GM13977 (cell line): ENCODE measurements at places on chromosomes 16 and 17.

GRCh38 chr16:8505327-8505991, 84.9 kb downstream of the TMEM114 start:
- no peak for DNase-seq

GRCh38 chr17:43560461-43561427, 14.6 kb upstream of the ETV4 start:
- DNase-seq, result no peak

GRCh38 chr16:30839523-30840227, 52.7 kb upstream of the ZNF629 start:
- DNase-seq, result no peak

- no peak for DNase-seq
Observed at GRCh38 chr17:78647032-78647431, 69.8 kb upstream of the DNAH17 start.

DNA sequence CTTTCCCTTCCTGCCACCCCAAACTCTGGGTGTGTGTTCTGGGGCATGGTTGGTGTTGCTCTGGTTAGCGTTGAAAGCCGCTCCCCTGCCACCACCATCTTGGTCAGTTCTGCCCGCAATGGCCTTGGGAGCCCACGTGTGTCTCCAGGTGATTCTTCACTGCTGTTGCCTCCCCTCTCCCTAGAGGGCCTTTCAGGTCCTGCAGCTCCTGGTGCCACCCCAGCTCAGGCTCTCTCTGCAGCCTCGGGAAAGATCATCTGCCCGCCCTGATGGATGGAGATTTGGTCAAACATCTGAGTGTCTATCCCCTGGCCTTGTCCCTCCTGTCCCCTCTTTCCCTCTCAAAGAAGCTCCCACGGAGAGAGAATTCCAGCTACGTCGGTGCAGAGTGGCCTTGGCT, 241.3 kb downstream of the RBFOX3 start:
- no peak for DNase-seq

DNA sequence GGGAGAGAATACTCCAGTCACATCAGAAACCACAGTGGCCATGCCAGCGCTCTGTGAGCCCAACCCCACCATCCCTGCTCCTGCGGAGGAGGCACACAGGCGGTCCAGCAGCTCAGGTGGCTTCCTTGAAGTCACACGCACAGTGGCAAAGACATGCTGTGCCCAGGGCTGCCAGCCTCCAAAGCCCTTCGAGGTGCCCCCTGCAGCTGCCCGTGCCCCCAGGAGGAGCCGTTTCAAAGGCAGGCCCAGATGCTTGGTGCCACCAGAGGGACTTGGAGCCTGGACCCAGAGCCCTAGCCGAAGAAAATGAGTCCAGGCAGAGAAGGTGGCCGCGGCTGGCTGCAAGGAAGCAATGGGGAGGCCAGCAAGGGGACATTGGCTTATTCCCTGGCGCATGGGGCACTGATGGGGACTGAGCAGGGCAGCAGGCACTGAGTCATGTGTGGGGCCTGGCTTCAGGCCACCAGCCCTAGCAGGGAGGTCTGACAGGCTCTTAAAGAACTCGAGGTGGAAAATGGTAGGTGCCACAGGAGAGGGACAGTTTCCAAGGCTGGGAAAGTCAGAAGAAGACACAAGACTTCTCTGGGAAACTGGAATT, 17.2 kb upstream of the CACNG1 start:
- no peak for DNase-seq

DNA sequence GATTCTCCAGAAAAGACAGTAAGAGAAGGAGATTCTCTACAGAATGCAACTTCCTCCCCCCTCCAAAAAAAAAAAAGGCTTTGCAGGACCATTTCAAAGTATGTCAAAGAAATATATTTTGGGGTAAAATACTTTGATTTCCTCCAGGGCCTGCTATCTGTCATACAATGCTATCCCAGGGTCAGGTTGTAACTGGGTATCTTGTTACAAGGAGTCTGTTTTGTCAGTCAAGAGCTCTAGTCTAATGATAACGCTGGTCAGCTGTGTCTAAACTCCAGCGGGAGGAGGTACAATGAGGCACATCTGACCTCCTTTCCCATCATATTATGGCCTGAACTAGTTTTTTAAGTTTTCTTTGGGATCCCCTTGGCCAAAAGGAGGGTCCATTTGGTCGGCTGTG, 408.4 kb upstream of the CDH5 start:
- no peak for DNase-seq

- no peak for DNase-seq
Observed at GRCh38 chr17:71790791-71791190, 330.0 kb upstream of the SOX9 start.

DNA sequence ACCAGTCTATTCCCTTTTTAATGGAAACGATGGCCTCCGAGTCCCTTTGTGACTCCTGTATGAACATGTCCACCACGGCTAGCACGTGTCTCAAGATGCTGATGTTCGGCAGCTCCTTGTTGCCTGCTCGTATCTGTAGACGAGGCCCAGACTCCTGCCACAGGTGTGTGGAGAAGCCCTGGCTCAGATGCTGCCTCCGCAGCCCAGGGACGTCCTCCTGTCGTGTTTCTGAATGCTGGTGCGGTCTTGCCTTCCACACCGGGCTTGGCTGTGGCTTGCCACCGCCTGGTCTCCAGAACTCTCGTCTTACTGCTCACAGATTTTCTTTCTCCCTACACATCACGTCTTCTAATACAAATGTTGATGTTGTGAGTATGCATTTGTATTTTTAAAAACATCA, 17.0 kb downstream of the FOXF1 start:
- no peak for DNase-seq

DNA sequence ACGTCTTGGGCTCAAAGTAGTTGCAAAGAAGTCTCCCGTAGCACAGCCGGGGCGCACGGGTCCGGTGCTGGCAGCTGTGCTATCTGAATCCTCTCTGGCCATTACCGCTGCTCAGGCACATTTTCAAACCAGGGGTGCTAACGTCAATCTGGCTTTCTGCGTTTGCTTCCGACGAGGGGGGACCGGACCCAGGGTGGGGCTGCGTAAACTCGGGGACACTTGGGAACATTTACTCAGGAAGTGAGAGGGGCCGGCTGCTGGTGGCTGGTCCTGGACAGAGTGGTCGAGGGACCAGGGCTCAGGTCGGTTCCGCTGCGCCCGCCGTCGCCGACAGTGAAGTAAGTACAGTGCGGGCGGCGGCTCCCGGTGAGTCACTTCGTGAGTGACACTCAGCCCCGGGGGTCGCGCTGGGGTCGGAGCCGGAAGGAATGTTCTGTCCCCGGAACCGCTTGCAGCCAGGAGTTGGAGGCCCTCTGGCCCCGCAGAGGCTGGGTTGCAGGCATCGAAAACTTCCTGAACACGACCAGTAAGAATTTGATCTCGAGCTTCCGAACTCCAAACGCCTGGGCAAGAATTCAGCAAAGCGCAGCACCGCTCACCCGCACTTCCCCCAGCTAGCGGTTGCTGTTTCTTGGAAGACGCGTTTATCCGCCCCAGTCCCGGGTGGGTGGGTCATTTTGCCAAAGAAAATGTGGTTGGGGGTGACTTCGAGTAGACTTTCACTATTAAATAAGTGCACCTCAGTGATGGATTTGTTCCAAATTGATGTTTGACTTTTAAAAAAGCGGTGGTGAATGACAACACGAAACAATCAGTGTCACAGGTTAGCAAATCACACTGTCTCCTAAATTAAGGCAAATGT, 1.4 kb upstream of the HS3ST3B1 start:
- DNase-seq, result no peak

DNA sequence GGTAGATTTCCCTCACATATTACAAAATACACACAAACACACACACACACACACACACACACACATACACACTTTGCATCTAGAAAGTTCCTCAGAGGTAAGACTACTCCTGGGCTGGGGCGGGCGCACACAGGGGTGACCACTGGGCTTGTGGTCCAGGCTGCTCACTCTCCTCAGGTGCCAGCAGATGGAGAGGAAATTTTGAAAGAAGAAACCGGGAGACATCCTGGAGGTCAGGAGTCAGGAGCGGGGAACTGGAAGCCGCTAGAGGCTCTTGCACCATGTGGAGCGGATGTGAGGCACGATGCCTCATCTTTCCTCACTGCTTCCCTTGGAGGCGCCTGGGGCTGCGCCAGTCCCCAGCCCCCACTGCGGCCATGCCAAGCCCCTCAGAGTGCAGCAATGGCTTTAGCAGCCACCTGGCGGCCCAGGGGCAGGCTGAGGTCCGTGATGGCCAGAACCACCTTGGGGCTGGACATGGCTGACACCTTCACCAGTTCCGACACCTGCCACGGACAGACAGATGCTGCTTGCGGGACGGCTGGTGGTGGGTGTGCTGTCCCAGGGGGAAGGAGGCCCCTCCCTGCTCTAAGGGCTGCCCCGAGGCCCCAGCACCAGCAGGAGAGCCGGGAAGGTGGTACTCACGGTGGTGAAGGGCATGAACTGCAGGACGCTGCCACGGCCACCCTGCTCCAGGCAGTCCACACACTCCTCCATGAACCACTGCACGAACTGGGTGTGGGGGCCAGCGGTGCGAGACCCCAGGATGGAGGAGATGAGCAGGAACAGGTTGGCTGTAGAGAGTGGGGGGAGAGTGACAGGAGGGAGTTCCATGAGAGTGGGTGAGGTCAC, 4.1 kb downstream of the CSF3 start:
- no peak for DNase-seq

- DNase-seq, result no peak
Observed at GRCh38 chr17:76678330-76678729, 32.4 kb downstream of the MXRA7 start.
